Stimulated activated CD4-positive, alpha-beta T cell treated with anti-CD3 and anti-CD28 coated beads, TNF-alpha, amount 100 ng/mL, for 48 hours (primary cell): ENCODE measurements at places on chromosomes 3 and 15.

DNA sequence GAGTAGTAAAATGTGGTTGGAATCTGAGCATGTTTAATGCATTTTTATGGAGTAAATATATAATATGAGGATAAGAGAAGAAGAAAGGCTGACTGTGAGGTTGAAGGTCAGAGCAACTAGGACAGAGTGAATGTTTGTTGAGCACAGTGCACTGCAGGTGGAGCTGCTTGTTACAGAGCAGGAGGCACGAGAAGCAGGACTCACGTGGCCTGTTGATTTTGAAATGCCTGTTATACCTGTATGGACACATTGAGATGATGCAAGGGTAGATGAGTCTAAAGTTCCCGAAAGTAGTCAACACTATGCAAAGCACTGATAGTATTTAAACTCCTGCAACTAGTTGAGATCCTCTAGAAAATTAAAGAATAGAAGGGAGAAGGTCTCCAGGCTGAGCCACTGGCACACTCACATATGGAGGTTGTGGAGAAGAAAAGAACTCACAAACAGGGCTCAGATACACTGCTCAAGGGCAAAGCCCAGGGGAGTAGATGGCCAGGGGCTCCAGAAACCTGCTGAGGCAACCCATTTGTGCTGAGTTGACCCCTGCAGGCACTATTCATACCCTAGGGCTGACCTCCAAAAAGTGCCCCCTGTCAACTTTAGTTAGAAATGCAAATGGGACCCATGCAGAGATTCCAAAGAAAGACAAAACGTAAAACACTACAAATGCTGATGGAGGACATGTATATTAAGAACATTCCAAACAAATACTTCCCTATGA is 541.5 kb downstream of the GABRG3 start:
- no peak for DNase-seq

- no peak for DNase-seq
Measured at GRCh38 chr3:108415661-108416060, 94.7 kb downstream of the MYH15 start.

DNA sequence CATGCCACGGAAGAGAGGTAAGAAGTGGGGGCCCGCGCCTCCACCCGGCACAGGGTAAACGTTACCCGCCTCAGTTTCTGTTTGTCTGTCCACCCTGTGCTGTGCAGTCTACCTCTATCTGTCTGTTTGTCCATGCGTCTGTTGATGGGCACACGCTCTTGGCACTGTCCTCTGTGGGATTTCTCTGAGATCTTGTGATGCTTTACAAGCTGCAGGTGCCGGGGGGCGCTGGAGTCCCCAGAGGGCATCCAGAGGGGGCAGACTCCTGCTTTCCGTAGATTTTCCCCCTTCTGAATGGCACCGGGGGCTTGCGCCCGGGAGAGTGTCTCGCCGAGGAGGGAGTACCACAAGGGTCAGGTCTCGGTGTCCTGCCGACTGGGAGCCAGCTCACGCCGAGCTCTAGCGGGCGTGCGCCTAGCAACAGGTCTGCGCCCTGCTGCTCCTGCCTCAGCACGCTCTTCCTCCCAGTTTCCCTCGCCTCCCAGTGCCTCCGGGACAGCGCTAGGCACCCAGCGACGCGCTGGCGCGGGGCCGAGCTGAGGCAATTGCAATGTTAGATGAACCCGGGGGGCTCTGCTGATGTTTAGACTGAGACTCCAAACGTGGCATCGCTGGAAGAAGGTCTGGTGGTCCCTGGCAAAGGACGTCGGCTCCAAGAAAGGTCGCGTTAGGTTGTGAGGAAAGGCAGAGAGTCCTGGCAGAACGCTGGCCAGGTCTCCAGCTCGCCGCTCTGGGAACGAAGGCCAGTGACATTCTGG is 667 bp downstream of the CEMIP start:
- no peak for DNase-seq

DNA sequence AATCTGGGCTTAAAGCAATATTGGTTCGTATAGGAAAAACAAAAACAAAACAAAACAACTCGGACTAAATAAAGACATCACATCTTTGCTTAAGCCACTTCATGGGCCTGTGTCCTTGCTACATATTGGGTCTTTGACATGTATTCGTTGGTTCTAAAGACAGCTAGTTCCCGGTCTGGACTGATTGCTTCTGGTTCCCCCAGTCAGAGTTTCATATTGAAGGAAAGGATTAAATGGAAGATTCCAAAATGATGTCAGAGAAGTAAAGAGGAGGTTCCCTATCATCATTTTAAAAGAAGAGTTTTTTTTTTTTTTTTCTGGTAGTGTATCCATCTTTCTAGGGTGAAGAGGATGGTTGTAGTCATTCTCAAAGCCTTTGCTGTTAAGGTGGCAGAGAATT is 2.3 kb downstream of the OXSR1 start:
- no peak for DNase-seq

DNA sequence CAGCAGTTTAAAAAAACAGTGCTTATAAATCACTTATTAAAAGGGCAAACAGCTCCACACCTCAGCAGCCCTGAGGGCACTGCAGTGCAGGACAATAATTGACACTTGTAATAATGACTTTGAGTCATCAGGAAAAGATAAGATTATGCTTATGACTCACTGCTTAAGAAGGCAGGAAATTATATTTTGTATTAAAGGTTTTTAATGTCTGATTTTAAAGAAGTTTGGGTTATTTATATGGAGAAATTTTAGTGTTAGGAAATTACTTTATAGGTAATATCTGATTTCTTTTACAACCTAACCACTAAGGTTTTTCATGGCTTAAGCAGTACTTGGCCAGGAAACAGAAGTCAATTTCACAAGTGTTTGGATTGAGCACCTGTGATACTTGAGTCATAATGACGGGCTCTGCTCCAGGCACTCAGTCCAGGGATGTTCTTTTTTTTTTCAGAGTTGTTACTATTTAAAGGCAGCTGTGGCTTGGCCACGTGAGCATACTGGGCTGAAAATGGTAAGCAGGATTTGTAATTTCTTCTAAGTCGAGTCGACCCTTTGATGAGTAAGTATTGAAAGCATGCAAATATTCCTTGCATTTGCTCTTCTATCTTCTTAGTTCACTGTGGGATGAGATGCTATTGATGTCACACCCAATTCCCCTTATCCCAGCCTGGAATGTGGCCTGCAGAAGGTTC is 21.6 kb upstream of the SLC6A20 start:
- no peak for DNase-seq

DNA sequence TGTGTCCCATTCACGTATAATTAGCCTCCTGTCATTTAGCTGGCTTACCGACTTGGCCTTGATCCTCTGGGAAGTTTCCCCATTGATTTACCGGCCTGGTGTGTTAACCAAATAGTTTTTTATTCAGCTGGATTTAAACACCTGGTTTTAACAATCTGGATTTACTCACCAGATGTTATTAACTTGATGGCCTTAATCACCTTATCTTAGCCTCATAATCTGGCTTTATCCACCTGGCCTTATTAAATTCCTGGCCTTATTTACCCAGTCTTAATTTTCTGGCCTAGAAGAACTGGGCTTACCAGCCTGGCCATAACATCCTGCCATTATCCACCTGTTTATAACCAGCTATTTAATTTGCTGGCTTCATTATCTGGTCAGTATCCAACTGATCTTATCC is 89.9 kb downstream of the IL12A start:
- DNase-seq, result no peak
